ENCODE measurements at places on chromosomes 4 and X. TPM values are rescaled to one million over a fixed set of nuclear protein-coding genes. Genes with fewer than 3 reads are reported as not detected.

GRCh38 chrX:35016051-35016450 is 73.5 kb downstream of the FAM47B start:
- no peak overlapping the region for H3K4me3 ChIP-seq
- no peaks in the 10 kb centered on the region for H3K36me3 ChIP-seq
- H3K4me1 ChIP-seq: no peaks in the 10 kb centered on the region
- no peaks in the 10 kb centered on the region for H3K27me3 ChIP-seq
- H3K27ac ChIP-seq: no peak overlapping the region

ENPEP gene
- total RNA-seq: 2.6 TPM

DNA sequence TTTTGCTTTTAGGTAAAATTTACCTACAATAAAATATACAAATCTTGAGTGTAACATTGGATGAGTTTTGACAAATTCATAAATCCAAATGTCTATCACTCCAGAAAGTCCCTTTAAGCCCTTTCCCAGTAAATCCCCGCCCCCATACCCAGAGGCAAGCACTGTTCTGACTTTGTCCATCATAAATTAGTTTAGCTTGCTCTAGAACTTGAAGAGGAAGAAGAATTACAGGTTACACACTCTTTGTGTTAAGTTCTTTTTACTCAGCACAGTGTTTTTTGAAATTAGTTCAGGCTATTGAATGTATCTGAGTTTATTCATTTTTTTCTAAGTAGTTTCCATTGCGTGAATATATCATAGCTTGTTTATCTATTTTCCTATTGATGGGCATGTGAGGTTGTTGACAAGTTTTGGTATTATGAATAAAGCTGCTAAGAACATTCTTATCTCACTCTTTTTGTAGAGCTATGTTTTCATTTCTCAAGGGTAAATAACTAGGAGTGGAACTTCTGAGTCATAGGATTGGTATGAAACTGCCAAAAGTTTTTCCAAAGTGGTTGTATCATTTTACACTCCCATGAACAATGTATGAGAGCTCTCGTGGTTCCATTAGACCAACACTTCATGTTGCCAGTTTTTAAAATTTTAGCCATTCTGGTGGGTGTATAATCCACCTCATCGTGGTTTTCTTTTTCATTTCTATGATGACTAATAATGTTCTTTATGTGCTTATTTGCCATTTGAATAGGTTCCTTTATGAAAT is 22.4 kb upstream of the HPSE start:
- H3K27ac ChIP-seq: peak overlapping the region; percentile 92
- no peaks in the 10 kb centered on the region for H3K27me3 ChIP-seq
- no peak overlapping the region for H3K4me3 ChIP-seq

DNA sequence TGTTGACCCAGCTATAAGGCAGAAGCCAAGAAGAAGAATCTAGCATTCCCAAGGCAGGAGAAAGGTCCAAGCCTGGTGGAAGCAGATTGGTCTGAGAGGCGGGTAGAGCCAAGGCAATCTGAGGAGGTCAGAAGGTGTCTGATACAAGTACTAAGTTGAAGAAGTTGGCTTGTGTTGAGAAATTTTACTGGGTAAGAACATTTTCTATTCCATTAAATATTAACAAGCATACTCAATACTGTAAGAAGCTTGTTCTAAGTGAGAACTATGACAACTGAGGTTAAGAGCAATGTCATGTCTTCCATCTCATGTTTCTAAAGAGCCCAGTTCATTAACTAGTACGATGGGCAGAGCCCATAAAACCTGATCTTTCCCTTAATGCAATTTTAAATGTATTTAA is 75.0 kb downstream of the FAM13A start:
- no peak overlapping the region for H3K27ac ChIP-seq
- no peaks in the 10 kb centered on the region for H3K36me3 ChIP-seq
- no peak for DNase-seq
- no peaks in the 10 kb centered on the region for H3K4me1 ChIP-seq
- H3K4me3 ChIP-seq: no peak overlapping the region
- no peaks in the 10 kb centered on the region for H3K27me3 ChIP-seq

DNA sequence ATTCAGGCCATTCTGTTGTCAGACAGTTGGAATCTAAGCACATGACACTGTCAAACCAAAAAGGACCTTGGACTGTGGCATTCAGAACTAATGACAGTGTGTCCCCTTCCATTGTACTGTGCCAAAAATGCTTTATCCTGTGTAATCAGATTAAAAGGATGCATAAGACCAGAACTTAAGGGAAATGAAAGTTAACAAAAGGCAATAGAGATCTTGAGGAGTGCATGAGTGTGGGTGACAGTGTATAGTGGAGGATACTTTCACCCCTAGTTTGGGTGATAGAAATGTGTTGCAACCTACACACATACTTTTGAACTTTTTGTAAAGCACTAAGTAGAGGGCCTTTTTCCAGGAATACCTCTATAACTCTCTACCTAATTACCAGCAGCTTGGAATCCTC is 4.5 kb downstream of the CYSLTR1 start:
- H3K27me3 ChIP-seq: no peaks in the 10 kb centered on the region
- DNase-seq: no peak
- no peak overlapping the region for H3K4me3 ChIP-seq
- no peaks in the 10 kb centered on the region for H3K4me1 ChIP-seq
- no peak overlapping the region for H3K27ac ChIP-seq

DNA sequence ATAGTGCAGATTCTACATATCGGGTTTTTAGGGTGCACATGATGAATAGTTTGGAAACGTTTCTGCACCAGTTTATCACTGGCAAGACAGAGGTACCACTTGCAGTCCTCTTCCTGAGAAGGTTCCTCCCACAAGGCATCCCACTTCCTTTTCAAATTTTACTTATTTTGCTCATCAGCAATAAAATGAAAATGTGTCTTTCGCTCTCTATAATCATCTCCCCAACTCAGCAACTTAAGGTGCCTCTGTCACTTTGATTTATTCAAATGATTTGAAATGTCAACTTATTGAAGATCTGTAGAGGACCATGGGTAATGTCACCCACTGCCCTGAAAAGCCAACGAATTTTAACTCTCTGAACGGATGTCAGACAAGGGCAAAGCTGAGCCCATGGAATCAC is 53.2 kb downstream of the VGLL1 start:
- no peak overlapping the region for H3K27ac ChIP-seq
- no peaks in the 10 kb centered on the region for H3K36me3 ChIP-seq
- H3K4me1 ChIP-seq: no peaks in the 10 kb centered on the region
- no peak overlapping the region for H3K4me3 ChIP-seq
- DNase-seq: no peak
